Left lobe of liver (tissue), 2 donors: ENCODE measurements at places on chromosomes 7 and 10. TPM values are rescaled to one million over a fixed set of nuclear protein-coding genes. Genes with fewer than 3 reads are reported as not detected.
A peak's percentile ranks its signal among the peaks of the same experiment; 100 is the strongest.

DNA sequence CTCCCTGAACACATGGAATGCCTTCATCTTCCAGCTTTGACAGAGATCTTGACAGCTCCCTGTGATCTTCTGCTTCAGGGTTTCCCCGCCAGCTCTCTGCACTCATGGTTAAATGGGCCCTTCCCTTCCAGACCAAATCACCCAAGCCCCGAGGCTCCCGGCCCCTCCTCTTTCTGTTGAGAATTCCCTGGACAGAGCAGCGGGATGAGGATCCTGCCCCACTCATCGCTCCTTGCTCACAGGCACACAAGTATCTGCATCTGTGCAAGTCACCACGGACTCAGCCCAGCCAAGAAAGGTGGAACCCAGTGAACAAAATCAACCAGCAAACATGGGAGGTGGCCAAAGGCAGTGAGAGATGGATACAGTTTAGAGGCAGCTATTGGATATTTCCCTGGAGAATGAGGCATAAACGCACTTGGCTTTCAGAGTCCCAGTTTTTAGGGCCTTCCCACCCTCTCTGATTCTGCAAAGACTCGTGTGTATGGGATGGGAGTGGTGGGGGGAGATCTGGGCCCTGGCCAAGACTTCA is 37.7 kb upstream of the CXCL12 start:
- DNase-seq, result no peak

The NAT16 gene
- total RNA-seq, result not detected

GRCh38 chr10:60733517-60733822 is 44.8 kb upstream of the CDK1 start:
- no peak for DNase-seq

- no peak for DNase-seq
These were observed 487.6 kb upstream of the MGMT start for GRCh38 chr10:128979405-128979804.

GRCh38 chr10:118594392-118595063 is 920 bp downstream of the PRLHR start:
- no peak for DNase-seq

DNA sequence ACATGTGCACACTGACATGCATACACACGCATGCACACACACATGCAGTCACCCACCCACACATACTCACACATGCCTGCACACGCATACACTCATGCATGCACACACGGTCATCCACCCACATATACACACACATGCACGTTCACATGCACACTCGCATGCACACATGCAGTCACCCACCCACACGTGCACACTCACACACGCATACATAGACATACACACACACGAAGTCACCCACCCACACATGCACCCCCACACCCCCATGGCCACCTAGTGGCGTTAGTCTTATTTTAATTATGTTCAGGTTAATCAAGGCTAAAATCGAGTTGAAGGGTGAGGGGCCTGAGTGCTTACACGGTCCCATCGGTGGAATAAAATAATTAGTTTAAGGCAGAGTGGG is 96.8 kb downstream of the DNAJB6 start:
- DNase-seq, result no peak

GRCh38 chr10:86269332-86269731 is 97.3 kb downstream of the GRID1 start:
- peak; percentile 33 for DNase-seq

DNA sequence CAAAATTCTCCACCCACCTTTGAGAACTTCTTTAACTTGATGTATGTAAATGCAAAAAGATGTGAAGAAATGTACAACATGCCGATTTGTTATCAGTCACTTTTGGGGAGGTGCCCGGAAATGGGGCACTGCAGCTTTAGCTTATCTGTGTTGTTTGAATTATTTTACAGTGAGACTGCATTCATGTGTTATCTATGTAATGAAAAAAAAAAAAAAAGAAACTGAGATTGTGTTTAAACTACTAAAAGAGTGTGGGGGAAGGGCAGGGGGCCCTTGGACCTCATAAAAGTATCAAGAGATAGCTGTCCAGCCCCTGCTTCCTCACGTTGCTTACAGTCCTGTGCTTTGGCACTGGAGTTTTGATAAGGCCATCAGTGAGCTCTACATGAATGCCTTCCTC is 259.4 kb downstream of the STK31 start:
- DNase-seq, result no peak

- no peak for DNase-seq
These were observed 337.8 kb downstream of the PARD3 start for GRCh38 chr10:34477249-34477648.

GRCh38 chr10:58972576-58973234 is 203.7 kb upstream of the PHYHIPL start:
- DNase-seq, result no peak

DNA sequence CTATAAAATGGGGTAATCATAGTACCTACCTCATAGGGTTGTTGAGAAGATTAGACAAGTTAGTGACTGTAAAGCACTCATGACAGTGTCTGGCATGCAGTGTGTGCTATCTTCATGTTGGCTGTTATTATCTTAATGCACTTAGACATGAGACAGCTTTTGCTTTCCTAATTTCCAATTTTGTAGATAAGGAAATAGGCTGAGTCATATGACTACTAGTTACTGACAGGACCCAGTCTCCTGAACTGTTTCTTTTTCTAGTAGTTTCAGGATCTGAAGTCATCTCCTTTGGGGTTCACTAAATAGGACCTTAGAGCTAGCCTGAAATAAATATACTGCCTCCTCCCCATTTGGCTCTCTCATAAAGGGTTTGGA is 74.2 kb downstream of the SNX10 start:
- no peak for DNase-seq

- no peak for DNase-seq
These were observed 112.9 kb upstream of the LYZL2 start for GRCh38 chr10:30742471-30742870.

The MMRN2 gene
- 9.6 TPM for total RNA-seq

- no peak for DNase-seq
These were observed 81.9 kb upstream of the C1GALT1 start for GRCh38 chr7:7100432-7100849.

DNA sequence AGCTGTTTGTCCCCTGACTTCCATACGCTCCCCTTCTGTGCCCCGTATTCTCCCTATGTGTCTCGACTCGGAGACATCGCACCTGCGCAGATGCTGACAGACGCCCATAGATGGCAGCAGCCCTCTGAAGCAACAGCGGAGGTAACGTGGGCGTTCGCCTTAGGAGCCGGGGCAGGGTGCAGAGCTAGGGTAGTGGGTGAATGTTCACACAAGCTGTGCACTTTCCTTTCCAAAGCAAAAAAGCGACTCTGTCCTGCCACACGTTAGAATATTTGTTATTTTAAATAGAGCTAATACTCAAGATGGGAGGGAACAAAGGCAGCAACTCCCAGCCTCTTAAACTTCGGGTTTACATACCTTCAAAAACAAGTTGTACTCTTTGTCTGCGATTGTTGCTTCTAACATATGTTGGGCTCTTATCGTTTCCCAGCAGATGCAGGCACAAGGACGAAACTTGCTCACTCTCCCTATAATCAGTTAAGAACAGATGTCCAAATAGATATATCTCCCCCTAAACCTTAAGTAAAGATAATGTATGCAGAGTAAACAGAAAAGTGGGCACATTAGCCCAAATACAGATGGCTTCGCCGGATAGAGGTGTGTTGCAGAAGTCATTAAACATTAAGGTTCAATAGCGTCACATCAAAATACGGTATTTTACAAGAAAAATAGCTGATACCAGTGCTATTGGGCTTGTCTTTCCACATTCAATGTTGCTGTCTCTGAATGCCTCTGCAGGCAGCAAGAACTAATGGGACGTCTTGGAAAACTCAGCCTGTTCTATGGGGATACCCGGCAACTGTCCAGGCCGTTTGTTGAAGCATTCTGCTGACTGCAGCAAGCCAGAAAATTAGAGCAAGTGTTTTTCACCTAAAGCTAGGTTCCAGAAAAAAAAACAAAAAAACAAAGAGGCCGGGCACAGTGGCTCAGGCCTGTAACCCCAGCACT is 340.3 kb upstream of the PRKCQ start:
- peak; percentile 56 for DNase-seq

The PIP gene
- not detected for total RNA-seq

- DNase-seq, result no peak
These were observed 46.7 kb upstream of the WNT16 start for GRCh38 chr7:121282129-121282528.

DNA sequence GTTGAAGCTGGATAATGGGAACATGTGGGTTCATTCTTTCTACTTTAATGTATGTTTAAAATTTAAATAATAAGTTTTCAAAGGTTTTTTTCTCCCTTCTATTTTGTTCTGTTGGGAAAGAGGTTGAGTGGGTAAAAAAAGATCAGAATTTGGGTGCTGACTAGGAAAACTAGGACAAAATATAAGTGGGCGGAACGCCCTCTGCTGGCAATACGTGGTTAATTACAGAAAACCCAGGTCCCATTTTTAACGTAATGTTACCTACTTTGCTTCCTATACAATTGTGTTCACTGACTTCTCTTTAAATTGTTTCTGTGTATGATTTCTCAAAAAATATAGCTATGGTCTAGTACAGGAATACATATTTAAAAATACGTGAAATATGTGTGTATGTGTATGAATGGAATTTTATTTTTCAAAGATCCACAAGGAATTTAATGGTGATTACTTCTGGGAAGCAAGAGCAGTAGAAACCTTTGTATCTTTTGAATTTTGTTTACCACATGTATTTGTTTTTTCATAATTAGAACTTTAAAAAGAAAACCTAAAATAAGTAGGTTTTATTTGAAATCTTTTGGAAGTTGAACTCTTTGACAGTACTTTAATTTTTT is 8.7 kb downstream of the ECD start:
- DNase-seq, result peak; percentile 53

DNA sequence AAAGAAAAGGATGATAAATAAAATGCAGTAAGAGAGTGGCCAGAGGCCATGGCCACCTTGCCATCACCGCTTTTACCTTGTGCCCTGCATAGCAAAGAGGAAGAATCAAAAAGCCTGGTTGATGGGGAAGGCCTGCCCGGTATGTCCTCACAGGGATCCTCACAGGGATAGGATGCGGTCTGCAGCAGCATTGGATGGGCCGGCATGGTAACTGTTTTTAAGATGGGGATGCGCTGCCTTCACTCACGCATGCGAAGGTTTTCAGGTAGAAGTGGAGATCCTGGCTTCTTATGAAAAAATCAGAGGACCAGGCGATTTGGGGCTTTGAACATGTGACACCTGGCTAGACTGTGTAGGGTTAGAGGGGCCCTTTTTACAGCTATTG is 12.5 kb downstream of the PNLIPRP2 start:
- no peak for DNase-seq

DNA sequence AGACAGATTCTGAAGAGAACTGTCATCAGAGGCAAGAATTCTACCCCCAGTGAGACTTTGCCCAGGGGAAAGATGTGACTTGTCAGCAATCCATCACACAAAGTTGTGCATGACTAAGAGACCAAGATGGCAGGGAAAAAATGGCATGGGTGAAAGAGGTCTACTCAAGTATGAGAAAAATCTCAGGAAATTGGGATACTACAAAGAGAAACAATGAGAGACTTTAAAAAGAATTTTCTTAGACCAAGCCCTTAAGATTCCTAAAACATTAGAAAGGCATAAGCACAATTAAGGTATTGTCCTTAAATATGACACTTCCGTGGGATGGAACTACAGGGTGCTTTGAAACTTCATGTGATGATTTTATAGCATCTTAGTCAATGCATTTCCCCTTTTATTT is 45.6 kb upstream of the PDE1C start:
- DNase-seq, result no peak

- no peak for DNase-seq
These were observed 39.4 kb upstream of the GDF10 start for GRCh38 chr10:47260505-47261111.

The NUTM2A gene
- 1.1 TPM for total RNA-seq

DNA sequence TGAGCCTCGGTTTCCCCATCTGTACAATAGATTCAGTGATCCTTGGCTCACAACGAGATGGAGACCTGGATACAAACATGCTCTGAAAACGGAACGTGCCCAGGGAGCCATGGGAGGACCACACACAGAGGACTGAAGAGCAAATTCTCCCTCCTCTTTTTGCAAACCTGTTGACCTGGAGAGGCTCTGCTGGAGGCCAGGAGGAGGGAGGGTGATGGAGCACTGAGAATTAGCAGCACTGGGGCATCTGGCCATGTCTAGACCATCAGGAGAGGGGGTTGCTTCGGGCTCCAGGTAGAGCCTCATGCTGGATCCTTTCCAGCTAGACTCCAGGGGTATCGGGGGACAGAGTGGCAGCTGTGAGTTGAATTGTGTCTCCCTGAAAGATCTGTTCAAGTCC is 97.4 kb upstream of the GPR26 start:
- DNase-seq, result peak; percentile 24

- DNase-seq, result no peak
These were observed 47.4 kb upstream of the CHST3 start for GRCh38 chr10:71916827-71917226.
